ENCODE measurements at places on chromosomes 1 and 21.

GRCh38 chr1:168087696-168088095, 49.0 kb downstream of the GPR161 start:
- H3K4me1 ChIP-seq, result no peaks in the 10 kb centered on the region
- H3K4me3 ChIP-seq, result no peak overlapping the region
- no peaks in the 10 kb centered on the region for H3K36me3 ChIP-seq
- H3K27me3 ChIP-seq, result no peaks in the 10 kb centered on the region
- no peak for DNase-seq

- H3K36me3 ChIP-seq, result no peaks in the 10 kb centered on the region
- peaks cover 1% of the 10 kb centered on the region for H3K27me3 ChIP-seq
- H3K27ac ChIP-seq, result no peak overlapping the region
- DNase-seq, result no peak
Observed at GRCh38 chr1:89965193-89965768, 29.6 kb upstream of the ZNF326 start.

DNA sequence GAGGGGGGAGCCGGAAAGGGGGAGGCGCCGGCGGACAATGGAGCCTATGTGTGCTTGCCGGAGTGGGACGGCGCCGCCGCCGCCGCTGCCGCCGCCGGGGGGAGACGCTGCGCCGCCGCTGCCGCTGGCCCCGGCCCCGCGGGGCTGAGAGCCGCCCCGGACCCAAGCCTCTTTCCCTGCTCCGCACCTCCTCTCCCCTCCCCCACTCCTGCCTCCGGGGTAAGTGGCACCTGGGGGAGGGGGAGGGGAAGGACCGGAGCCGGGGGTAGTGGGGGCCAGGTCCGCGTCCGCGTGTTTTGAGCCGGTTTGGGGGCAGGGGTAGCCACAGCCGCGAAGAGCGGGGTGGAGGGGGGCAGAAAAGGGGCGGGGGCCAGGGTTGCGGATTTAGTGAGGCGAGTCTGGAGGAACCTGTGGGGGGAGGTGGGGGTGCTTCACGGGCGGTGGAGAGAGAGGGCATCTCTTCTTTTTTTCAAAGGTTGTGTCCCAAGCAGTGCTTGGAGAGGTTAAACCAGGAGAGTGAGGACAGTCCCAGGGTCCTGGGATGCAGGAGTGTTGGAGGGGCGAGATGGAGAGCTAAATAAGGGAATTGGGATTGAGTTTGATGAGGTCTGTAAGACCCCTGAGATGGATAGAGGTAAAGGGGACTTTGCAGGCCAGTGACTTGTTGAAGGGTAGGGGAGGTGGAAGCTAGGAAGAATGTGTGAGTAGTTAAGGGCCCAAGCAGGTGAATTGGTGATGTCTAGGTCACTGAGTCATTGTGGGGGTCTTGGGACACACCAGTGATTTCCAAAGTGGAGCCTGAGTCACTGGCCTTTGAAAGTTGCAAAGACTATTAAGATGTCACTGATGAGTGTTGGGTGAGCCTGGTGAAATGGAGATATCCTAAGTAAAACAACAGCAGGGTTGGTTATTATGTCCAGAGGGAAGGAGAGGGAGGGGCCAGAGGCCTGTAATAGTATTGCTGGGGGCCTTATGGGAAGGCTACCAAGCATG, 59.1 kb downstream of the BCL9 start:
- peaks cover 25% of the 10 kb centered on the region for H3K4me1 ChIP-seq
- H3K4me3 ChIP-seq, result peak overlapping the region; percentile 79
- peak overlapping the region; percentile 75 for H3K27ac ChIP-seq

- H3K36me3 ChIP-seq, result no peaks in the 10 kb centered on the region
- no peaks in the 10 kb centered on the region for H3K4me1 ChIP-seq
- DNase-seq, result no peak
- H3K27ac ChIP-seq, result no peak overlapping the region
- H3K4me3 ChIP-seq, result no peak overlapping the region
Observed at GRCh38 chr21:40067751-40068150, 200.5 kb downstream of the PCP4 start.

- peaks cover 22% of the 10 kb centered on the region for H3K27me3 ChIP-seq
- peak overlapping the region; percentile 68 for H3K27ac ChIP-seq
- DNase-seq, result peak; percentile 18
- peaks cover 62% of the 10 kb centered on the region for H3K4me1 ChIP-seq
Observed at GRCh38 chr1:209675565-209676154, 448 bp downstream of the G0S2 start.

- H3K36me3 ChIP-seq, result peaks cover 5% of the 10 kb centered on the region
- H3K4me1 ChIP-seq, result no peaks in the 10 kb centered on the region
- no peaks in the 10 kb centered on the region for H3K27me3 ChIP-seq
- no peak overlapping the region for H3K27ac ChIP-seq
- DNase-seq, result no peak
Observed at GRCh38 chr1:112532064-112532463, 23.3 kb downstream of the WNT2B start.

DNA sequence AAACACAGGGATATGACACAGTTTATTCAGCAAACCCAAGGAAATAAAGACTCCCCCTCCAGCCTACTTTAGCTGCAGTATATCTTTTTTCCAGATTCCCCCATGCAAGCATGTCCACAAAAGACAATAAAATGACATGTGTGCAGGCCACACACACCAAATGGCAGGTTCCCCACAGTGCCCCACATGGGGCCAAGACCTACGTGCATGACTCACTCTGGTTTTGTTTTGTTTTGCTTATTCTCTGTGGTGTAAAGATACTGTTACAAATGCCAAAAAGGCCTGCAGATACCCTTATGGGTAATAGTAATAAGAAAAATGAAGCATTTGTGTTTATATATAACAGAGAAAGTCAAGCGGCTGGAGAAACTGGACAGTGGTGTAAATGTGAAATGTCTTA, 71.6 kb downstream of the RD3 start:
- H3K27me3 ChIP-seq, result no peaks in the 10 kb centered on the region
- peak; percentile 36 for DNase-seq
- no peaks in the 10 kb centered on the region for H3K36me3 ChIP-seq
- H3K4me1 ChIP-seq, result peaks cover 19% of the 10 kb centered on the region
- H3K27ac ChIP-seq, result no peak overlapping the region

DNA sequence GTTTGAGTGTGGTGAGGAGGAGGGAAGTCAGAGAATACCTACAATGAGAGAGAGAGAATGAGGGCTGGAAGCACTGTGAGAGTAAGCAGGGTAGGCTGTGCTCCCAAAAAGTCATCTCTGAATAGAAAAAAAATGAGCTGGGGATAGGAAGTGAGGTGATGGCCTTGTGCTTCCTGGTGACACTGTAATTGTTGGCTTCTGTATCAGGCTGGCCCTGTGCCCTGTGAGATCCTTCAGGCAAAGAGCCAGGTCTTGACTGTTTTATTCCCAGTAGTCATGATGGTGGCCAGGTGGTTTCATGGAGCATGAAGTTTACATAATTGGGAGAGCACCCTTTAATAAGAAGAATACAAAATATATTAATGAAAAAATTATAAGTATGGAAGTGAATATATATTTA, 20.4 kb upstream of the SPATA6 start:
- H3K27me3 ChIP-seq, result peaks cover 5% of the 10 kb centered on the region
- DNase-seq, result no peak
- H3K4me1 ChIP-seq, result no peaks in the 10 kb centered on the region
- H3K4me3 ChIP-seq, result no peak overlapping the region
- H3K36me3 ChIP-seq, result no peaks in the 10 kb centered on the region

- peaks cover 10% of the 10 kb centered on the region for H3K36me3 ChIP-seq
- H3K4me3 ChIP-seq, result no peak overlapping the region
- DNase-seq, result no peak
- peaks cover 16% of the 10 kb centered on the region for H3K4me1 ChIP-seq
Observed at GRCh38 chr21:31201548-31201947, 142.5 kb downstream of the TIAM1 start.

DNA sequence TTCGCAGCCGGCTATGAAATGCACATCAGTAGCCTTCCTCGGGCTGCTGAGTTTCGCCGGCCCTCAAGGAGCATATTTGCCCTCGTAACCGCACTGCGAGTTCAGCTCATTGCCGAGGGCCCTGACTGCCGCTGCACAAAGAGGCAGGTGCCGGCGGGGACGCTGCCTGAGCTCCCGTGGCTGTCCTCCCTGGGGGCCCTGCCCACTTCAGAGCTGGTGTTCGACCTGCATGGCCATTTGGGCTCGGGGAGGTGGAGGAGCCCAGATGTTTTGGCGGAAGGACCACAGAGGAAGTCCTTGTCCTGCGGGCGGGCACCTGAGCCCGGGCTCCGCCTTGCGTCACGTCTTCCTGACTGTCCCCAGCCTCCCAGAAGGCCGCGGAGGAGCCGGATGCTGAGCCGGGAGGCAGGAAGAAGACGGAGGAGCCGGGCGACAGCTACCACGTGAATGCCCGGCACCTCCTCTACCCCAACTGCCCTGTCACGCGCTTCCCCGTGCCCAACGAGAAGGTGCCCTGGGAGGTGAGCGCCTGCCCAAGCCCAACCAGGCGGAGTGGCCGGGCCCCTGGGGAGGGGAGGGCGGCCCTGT, 29.9 kb upstream of the LRRC3 start:
- no peak overlapping the region for H3K4me3 ChIP-seq
- H3K4me1 ChIP-seq, result no peaks in the 10 kb centered on the region
- no peaks in the 10 kb centered on the region for H3K36me3 ChIP-seq

DNA sequence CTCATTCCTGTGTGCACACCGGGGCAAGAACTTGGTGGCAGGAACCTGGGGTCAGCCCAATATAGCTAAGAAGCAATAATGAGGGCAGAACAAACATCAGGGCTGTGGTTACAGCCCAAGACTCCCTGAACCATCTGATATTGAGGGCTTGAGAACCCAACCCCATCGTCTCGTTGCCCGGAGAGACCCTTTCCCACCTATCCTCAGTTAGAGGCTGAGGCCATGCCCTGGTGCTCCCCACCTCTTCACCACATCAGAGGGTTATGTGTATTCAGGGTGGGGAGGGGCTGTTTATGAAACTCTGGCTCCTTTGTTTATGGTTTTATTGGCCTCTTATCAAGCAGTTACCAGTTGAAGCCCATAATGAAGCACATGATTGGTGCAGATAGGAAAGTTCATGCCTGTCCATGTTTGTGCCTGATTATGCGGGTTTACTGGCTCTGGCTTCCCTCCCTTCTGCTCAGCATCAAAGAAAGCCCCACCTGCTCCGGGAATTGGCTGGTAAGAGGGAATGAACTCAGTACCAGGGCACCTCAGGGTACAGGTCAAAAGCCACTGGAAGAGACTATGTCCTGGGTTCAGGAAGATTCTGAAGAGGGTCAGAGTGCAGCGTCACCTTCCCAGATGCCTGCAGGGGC, 14.5 kb downstream of the NUAK2 start:
- peaks cover 34% of the 10 kb centered on the region for H3K4me1 ChIP-seq
- H3K27me3 ChIP-seq, result no peaks in the 10 kb centered on the region
- no peak for DNase-seq

DNA sequence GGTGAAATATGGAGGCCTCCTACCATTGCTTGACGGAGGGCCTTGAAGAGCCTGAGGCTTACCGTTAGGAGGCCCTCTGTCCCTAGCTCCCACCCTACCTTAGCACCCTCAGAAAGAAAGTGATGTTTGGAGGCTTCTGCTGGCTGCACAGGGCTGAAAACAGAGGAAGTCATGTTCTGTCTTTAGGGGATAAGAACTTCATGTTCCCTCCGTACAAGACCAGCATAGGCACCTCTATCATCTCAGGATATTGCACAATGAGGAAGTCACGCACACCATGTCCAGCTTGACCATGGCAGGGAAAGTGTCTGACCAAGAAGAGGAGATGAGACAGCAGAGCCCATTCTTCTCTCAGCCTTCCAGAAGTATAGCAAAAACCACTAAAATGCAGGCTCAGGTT, 13.8 kb downstream of the ADORA3 start:
- no peak for DNase-seq
- no peaks in the 10 kb centered on the region for H3K4me1 ChIP-seq
- no peak overlapping the region for H3K27ac ChIP-seq
- no peak overlapping the region for H3K4me3 ChIP-seq
- no peaks in the 10 kb centered on the region for H3K36me3 ChIP-seq

DNA sequence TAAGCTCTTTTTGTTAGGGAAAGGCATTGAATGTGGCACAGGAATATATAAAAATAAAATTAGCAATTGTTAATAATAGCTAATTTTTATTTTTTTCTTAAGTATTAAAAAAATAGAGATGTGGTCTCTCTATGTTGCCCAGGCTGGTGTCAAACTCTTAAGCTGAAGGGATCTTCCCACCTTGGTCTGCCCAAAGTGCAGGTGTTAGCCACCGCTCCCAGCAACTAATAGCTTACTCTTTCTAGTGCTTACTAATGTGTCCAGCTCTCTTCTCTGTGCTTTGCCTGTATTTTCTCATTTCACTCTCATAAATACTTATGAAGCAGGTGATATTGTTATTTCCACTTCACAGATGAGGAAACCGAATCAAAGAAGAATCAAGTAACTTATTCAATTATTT, 13.4 kb upstream of the IL24 start:
- peaks cover 4% of the 10 kb centered on the region for H3K27me3 ChIP-seq
- H3K36me3 ChIP-seq, result peaks cover 3% of the 10 kb centered on the region
- peaks cover 19% of the 10 kb centered on the region for H3K4me1 ChIP-seq
- H3K27ac ChIP-seq, result no peak overlapping the region

DNA sequence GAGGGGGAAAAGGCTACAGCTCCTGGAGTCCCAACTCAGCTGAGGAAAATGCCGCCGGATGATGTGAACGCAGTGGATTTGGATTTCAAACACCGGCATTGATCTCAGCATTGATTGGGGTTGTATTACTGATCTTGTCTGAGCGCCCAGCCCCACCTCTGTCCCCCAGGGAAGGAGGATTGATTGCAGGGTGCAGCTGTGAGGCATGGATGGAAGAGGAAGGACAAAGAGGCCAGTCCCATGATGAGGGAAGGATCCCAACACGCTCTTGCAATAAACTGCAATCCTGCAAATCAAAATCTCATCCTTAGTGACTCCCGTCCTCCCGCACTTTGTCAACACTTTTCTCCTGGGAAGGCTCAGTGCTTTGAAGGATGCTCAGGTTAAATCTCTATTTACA, 242.3 kb upstream of the PROX1 start:
- no peaks in the 10 kb centered on the region for H3K4me1 ChIP-seq
- no peaks in the 10 kb centered on the region for H3K36me3 ChIP-seq
- no peak overlapping the region for H3K4me3 ChIP-seq
- H3K27ac ChIP-seq, result no peak overlapping the region
- H3K27me3 ChIP-seq, result no peaks in the 10 kb centered on the region

DNA sequence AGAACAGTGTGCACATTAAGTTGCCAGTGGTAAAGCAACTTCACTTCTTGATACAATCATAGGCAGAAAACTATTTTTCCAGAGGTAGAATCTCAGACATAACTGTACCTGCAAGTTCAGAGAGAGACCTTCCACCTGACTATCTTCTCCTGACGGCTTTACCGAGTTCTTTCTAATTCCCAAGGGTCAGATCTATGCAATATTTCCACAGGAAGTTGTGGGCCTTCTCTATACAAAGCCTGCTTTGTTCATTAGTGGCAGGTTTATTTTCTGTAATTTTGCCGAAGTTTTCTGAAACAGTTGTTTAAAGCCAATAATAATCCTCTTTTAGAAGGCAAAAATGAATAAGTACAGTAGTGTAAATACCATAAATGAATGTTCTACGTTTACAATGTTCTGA, 58.2 kb upstream of the RCC1 start:
- no peak overlapping the region for H3K4me3 ChIP-seq
- no peak for DNase-seq
- peaks cover 16% of the 10 kb centered on the region for H3K4me1 ChIP-seq
- H3K27ac ChIP-seq, result no peak overlapping the region
- peaks cover 5% of the 10 kb centered on the region for H3K36me3 ChIP-seq
- H3K27me3 ChIP-seq, result no peaks in the 10 kb centered on the region
